ENCODE measurements at places on chromosomes 3 and 15.
A peak's percentile ranks its signal among the peaks of the same experiment; 100 is the strongest.

DNA sequence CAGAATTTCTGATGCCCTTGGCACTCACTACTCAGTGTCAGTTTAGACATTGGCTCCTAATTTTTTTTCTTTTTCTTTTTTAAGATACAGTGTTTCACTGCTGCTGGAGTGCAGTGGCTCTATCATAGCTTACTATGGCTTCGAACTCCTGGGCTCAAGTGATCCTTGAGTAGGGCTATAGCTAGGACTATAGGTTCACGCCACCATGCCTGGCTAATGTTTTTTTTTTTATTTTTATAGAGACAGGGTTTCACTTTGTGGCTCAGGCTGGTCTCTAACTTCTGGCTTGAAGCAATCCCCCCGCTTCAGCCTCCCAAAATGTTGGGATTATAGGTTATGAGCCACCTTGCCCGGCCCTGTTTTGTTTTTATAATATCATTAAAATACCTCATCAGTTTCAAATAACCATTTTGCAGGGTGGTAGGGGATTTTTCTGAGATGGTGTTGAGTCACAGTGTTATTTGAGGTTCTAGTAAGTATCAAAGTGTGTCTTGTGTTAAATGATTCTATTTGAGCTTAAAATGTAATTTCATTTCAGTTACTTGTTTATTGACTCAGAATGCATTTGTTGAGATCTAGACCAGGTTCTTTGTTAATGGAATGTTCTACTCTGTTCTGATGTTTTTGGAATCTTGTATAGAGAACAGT lies 7.0 kb downstream of the FNDC3B start:
- DNase-seq, result no peak

GRCh38 chr15:85496551-85497171 lies 116.3 kb downstream of the AKAP13 start:
- no peak for DNase-seq

GRCh38 chr3:53229171-53229570 lies 26.7 kb downstream of the TKT start:
- DNase-seq, result no peak

DNA sequence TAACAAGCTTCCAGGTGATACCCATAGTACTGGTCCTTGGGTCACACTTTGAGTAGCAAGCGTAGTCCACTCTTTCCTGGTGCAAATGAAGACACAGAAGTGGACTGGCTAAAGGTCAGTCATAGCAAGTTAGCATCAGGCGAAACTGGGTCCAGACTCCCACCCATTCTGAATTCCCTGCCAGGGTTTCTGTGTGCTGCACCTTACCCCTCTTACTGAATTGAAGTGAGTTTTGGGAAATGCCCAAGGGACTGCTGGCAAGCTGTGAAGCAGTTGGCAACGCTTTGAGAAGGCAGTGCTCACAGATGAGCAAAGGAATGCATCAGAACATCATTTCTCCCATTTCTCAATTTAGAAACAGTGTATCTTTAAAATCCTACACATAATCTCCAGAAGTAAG lies 1.8 kb upstream of the LSG1 start:
- no peak for DNase-seq

DNA sequence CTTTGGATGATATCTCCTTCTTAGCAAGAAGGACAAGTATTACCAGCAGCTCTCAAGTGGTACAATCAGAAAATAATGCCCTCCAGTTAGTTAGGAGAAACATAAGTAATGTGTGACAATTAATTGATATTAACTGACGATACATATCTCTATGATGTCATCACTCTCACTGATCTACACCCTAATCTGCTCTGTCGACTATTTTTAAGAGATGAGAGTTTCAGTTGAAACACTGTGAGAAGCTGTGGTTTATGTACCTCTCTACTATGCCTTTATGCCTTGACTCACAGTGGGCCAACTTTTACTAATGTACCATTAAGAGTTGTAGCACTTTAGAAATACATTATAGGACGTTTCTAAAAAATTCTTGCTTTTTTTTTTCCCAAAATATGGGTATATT lies 8.6 kb downstream of the CEP152 start:
- no peak for DNase-seq

- no peak for DNase-seq
These were observed 100.5 kb downstream of the OSBPL10 start for GRCh38 chr3:31880482-31881078.

- no peak for DNase-seq
These were observed 25.0 kb downstream of the LIPH start for GRCh38 chr3:185527364-185527763.

GRCh38 chr15:71592203-71592602 lies 218.2 kb upstream of the NR2E3 start:
- no peak for DNase-seq

- no peak for DNase-seq
These were observed at the start of gene BOC for GRCh38 chr3:113211330-113212149. Gene BOC (plus strand): TSS chr3:113211557. CDS start chr3:113249803, 38,246 bp downstream.

GRCh38 chr3:182596676-182597410 lies 196.5 kb upstream of the ATP11B start:
- no peak for DNase-seq

DNA sequence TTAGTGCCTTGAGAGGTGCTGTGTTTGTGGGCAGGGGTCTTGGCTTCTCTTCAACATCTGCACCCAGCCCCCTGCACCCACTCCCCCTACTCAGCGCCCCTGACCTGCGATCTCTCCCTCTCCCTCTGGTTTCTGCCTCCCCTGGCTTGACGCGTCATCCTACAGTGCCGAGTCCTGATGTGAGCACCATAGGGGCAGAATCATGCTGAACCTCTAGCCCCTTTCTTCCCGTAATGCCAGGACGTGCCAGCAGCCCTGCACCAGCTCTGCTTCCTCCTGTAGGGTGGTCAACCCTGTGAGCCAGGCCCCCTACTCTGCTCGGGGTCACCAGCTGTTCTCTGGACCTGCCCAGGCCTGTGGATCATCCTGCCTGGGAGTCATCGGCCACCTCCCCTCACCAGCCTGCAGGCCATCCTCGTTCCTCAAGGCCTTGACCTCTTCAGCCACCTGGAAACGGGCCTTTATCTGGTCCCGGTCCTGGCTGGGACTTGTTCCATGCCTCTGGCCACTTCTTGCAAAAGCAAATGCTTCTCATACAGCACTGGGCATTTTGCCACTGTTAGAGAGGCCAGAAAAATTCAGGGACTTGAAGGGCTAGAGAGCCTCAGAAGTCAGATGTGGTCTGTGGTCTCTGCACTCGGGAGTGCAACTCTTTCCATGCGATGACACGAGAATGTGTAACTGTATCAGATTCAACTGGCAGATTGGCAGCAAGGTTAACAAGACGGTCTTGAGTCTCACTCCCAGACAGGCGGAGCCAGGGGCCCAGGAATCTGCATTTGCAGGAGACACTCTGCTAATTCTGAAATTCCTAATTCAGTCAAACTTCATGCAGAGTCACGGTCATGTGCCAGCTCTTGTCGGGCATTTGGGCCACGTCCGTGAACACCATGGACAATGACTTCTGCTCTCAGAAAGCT lies 16.7 kb upstream of the KLF15 start:
- no peak for DNase-seq

GRCh38 chr3:100740207-100740606 lies 30.9 kb downstream of the TFG start:
- peak; percentile 10 for DNase-seq

DNA sequence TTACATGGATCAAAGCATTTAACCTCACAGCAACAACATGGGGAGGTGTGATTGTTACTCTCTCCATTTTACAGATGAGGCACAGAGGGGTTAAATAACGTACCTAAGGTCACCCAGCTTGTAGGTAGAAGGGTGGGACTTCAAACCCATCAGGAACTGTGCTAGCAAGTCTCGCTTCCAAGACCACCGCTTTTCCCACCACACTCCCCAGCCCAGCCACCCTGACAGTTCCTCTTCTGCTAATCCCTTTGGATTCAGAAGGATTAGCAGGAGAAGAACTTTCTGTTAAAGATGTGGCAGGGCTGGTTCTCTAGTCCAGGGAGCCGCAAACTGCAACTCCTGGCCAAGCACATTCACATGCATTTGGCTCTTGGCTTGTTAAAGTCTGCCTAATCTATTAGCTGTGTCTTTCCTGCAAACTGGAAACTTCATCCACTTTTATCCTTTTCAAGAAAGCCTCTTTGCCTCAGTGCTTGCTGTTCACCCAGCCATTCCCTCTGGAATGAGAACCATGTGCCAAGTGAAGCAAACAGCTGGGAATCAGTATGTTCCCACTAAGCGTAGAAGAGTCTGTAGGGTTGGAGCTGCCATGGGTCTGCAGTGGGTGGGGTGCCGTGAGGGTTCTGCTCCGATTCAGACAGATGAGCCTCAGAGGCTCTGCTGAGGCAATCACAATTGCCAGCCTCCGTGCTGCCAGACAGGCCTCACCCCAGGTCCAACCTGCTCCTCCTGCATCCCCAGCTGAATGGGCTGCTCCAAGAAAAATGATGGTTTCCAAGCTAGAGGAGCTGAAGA lies 44.6 kb downstream of the POMGNT2 start:
- no peak for DNase-seq

DNA sequence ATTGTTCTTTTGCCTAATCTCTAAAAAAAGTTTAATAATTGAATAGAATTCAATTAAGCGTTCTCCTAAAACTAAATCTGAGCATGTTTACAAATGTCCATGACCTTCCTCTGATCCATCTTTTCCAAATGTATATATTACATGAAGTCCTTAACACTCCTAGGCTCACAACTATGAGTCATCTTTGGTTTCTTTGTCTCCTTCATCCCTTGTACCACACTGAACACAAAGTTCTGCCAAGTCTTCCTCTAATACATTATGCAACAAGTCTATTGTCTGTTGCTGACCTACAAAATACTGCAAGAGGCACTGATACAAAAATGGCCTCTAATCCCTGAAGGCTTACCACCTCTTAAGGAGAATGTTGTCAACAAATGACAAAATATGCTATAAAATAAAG lies 550.2 kb downstream of the PYDC2 start:
- DNase-seq, result no peak

DNA sequence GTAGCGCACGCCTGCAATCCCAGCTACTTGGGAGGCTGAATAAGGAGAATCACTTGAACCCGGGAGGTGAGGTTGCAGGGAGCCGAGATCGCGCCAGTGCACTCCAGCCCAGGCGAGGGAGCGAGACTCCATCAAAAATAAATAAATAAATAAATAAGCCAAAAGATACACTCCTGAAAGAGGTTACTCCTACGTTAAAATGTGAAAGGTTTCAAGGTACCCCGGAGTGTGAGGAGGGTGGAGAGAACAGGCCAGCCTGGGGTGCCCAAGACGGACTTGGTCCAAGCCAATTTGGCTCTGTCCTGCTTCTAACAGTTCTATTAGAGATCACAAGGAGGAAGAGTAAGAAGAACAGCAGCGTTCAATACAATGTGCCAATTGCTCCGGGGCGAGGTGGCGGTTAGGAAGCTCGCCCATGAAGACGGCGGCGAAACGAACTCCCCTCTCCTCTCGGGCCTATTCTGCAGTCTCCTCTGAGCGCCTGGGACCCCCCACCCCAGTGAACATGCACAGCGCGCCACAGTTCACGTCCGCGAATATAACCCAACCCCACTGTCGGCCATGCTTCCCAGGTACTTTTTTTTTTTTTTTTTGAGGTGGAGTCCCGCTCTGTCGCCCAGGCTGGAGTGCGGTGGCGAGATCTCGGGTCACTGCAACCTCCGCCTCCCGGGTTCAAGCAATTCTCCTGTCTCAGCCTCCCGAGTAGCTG lies 942 bp downstream of the ELP6 start:
- DNase-seq, result no peak

GRCh38 chr3:64161481-64161952 lies 63.7 kb downstream of the PRICKLE2 start:
- no peak for DNase-seq

- no peak for DNase-seq
These were observed 25.6 kb upstream of the NLGN1 start for GRCh38 chr3:173371848-173372487.

DNA sequence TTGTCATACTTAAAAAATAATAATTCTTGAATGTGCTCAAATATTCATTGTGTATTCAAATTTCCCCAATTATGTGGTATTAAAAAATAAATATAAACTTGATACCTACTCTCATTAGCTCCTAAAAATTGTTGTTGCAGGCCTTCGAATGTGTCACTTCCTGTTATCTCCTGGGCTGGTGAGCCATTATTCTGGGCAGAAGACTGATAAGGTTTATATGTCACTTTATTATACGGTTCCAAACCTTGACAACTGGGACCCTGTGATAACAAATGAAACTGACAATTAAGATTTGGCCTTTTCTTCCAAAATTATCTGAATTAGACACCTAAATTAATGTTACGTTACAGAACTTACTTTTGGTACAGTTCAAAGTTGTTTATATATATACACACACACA lies 15.0 kb downstream of the CEP152 start:
- no peak for DNase-seq

- DNase-seq, result no peak
These were observed 95.7 kb downstream of the NEDD4 start for GRCh38 chr15:55897560-55898336.

GRCh38 chr3:154480033-154480432 lies 50.0 kb upstream of the GPR149 start:
- DNase-seq, result no peak

GRCh38 chr3:40504636-40505430 lies 1.0 kb upstream of the ZNF620 start:
- no peak for DNase-seq

DNA sequence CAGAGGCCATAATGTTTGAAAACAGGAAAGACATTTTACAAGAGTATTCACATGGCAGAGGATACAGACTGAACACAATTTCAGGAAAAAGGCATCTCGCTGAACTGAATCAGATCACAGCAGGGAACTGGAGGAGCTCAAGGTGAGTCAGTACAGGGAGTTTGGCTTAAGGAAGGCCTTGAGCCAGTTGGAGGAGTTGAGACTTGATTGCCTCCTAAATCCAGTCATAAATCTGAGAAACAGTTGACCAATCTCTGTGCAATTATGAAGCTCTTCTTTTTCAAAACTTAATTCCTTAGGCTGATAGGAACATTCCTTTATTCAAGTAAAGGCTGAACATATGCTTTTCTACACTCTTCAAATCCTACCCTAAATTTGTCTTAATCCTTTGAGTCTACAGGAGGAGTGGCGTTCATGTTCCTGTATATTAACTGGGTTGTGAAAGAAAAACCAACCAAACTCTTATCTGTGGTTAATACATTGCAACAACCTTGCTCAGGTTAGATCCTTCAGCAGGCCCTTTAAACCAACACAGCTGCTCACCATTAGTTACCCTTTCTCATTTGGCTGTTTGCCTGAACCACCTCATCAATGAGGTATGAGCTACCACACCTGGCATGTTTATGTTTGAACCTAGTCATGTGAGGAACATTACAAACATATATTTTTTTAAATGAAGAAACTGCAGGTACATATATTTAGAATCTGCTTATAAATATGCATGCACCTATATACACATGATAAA lies 404.1 kb upstream of the ATP11B start:
- DNase-seq, result no peak

DNA sequence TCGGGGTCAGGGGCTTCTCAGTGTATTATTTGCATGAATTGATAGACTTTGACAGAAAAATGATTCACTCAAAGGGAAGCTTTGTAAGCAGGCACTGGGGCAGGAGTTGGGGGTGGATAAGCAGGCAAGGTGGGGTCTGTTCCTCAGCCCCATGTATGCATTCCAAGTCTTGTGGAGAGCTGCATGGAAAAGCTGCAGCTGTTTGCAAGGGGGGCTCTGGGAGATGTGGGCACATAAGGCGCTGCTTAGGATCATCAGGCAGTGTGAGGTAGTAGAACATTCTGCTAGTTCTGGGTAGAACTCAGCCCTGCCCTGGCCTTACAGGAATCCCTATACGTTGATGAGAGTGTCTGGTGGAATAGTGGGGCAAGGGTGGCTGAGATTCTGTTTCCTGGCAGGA lies 154.2 kb upstream of the LRIG1 start:
- no peak for DNase-seq

- no peak for DNase-seq
These were observed 14.7 kb downstream of the IDH2 start for GRCh38 chr15:90087454-90088154.
